ENCODE measurements at places on chromosomes 2 and 18.
A peak's percentile ranks its signal among the peaks of the same experiment; 100 is the strongest.

GRCh38 chr2:197011801-197012641, 85.5 kb upstream of the PGAP1 start:
- peaks cover 13% of the 10 kb centered on the region for H3K36me3 ChIP-seq
- DNase-seq = no peak
- H3K27ac ChIP-seq = no peak overlapping the region
- no peaks in the 10 kb centered on the region for H3K4me1 ChIP-seq
- H3K4me3 ChIP-seq = no peak overlapping the region

DNA sequence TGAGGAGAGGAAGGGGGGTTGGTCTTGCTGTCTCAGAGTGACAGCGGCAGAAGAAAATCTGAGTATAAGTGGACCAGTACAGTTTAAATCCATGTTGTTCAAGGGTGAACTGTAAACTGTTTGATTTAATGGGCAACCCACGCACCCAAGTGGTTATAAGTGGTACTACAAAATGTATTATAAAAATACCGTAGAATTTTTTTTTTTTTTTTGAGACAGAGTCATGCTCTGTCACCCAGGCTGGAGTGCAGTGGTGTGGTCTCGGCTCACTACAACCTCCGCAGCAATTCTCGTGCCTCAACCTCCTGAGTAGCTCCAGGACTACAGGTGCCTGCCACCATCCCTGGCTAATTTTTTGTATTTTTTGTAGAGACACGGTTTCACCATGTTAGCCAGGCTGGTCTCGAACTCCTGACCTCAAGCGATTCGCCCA, 2.1 kb upstream of the CHCHD5 start:
- no peaks in the 10 kb centered on the region for H3K27me3 ChIP-seq
- peak overlapping the region; percentile 92 for H3K27ac ChIP-seq
- peaks cover 17% of the 10 kb centered on the region for H3K4me1 ChIP-seq
- H3K4me3 ChIP-seq = no peak overlapping the region

DNA sequence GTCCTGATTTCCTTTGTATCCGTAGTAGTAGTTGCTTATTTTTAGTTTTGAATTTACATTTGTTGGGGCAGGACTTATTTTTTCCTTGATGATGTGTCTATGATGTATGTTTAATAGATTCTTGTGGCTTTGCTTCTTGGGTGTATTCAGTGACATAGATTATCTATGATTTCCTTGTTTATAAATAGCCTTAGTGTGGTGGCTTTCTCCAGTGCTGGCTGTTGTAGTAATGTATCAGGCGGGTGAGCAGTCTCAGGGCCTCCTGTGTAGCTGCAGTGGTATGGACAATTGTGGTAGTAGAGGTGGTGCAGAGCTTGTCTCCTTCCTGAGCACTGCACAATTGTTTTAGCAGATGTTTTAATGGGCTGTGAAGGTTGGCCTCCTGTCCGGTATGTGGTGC, 60.5 kb downstream of the SMCHD1 start:
- peak overlapping the region; percentile 63 for H3K27ac ChIP-seq
- no peaks in the 10 kb centered on the region for H3K27me3 ChIP-seq
- no peak for DNase-seq
- H3K4me3 ChIP-seq = no peak overlapping the region
- peaks cover 15% of the 10 kb centered on the region for H3K4me1 ChIP-seq
- H3K36me3 ChIP-seq = peaks cover 72% of the 10 kb centered on the region

GRCh38 chr2:234964631-234965461, 13.0 kb downstream of the SH3BP4 start:
- no peak for DNase-seq
- no peak overlapping the region for H3K4me3 ChIP-seq
- no peaks in the 10 kb centered on the region for H3K27me3 ChIP-seq
- no peaks in the 10 kb centered on the region for H3K36me3 ChIP-seq

DNA sequence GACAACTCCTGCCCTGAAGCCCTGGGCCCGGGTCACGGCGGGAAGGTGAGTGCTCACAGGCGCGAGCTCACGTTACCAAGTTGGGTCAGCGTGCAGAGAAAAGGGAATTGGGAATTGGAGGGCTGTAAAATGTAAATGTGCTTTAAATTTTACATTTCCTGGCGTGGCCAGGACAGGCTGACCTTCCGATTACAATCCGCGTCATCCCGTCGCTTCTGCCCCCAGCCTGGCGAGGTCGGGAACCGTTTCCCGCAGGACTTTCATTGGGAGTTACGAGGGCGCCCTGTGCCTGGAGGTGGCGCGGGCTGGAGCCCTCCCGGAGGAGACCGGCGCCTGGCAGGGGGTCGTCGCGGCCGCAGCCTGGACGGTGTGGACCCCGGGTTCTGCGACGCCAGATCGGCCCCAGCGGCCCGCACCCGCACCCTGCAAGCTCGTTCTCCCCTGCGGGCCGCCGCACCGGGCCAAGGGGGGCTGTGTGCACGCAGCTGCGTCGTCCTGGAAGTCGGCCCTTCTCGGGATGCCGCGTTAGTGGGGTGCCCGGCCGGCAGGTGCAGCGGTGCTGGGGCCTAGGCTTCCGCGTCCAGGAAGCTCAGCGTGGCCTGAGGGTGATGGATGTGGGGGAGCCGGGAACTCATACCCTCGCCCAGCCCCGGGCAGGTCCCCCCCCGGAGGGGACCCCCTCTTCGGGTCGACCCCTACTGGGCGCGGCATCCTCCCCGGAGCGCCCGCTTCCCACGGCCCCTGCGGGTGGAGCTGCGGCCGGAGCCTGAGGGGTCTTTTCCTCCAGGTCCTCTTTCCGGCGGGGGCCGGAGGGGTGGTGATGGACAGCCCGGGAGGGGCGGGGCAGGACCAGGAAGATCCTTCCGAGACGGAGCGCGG, 63.9 kb downstream of the LRRFIP1 start:
- peaks cover 78% of the 10 kb centered on the region for H3K4me1 ChIP-seq
- H3K27ac ChIP-seq = peak overlapping the region; percentile 86
- peak; percentile 66 for DNase-seq
- peak overlapping the region; percentile 71 for H3K4me3 ChIP-seq
- no peaks in the 10 kb centered on the region for H3K27me3 ChIP-seq

GRCh38 chr2:211762479-211762878, 776.1 kb downstream of the ERBB4 start:
- H3K36me3 ChIP-seq = no peaks in the 10 kb centered on the region
- H3K4me1 ChIP-seq = no peaks in the 10 kb centered on the region
- no peak overlapping the region for H3K4me3 ChIP-seq
- DNase-seq = no peak
- no peak overlapping the region for H3K27ac ChIP-seq

DNA sequence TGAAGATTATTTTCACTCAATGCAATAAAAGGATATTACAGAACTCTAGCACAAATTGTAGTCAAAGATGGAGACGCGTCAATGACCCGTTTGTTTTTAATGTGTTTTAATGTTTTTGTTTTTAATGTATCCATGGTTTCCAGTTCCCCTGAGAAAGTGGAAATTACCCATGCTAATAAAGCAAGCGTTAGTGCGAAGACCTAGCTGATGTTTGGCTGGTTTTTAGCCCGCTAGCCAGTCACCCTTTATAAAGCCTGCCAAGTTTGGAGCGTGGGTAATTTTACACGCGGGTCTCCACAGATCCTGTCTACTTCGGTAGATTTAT, 430 bp upstream of the CHMP1B start:
- peak overlapping the region; percentile 98 for H3K27ac ChIP-seq
- H3K27me3 ChIP-seq = no peaks in the 10 kb centered on the region
- peak overlapping the region; percentile 91 for H3K4me3 ChIP-seq
- peaks cover 18% of the 10 kb centered on the region for H3K36me3 ChIP-seq
- H3K4me1 ChIP-seq = peaks cover 12% of the 10 kb centered on the region

GRCh38 chr2:210356944-210357343, 42.0 kb upstream of the MYL1 start:
- no peak overlapping the region for H3K4me3 ChIP-seq
- no peak overlapping the region for H3K27ac ChIP-seq
- H3K27me3 ChIP-seq = no peaks in the 10 kb centered on the region
- H3K4me1 ChIP-seq = no peaks in the 10 kb centered on the region

GRCh38 chr2:66433945-66434678, 813 bp upstream of the MEIS1 start:
- no peaks in the 10 kb centered on the region for H3K4me1 ChIP-seq
- no peaks in the 10 kb centered on the region for H3K27me3 ChIP-seq
- peak overlapping the region; percentile 92 for H3K27ac ChIP-seq
- DNase-seq = peak; percentile 64
- H3K4me3 ChIP-seq = peak overlapping the region; percentile 70

- H3K36me3 ChIP-seq = no peaks in the 10 kb centered on the region
- H3K4me1 ChIP-seq = no peaks in the 10 kb centered on the region
- no peak overlapping the region for H3K27ac ChIP-seq
Observed at GRCh38 chr18:55900380-55900779, 312.4 kb upstream of the TCF4 start.
